ENCODE measurements at places on chromosomes 1 and 21.

GRCh38 chr21:44089001-44089911, 17.9 kb upstream of the PWP2 start:
- DNase-seq, result no peak

DNA sequence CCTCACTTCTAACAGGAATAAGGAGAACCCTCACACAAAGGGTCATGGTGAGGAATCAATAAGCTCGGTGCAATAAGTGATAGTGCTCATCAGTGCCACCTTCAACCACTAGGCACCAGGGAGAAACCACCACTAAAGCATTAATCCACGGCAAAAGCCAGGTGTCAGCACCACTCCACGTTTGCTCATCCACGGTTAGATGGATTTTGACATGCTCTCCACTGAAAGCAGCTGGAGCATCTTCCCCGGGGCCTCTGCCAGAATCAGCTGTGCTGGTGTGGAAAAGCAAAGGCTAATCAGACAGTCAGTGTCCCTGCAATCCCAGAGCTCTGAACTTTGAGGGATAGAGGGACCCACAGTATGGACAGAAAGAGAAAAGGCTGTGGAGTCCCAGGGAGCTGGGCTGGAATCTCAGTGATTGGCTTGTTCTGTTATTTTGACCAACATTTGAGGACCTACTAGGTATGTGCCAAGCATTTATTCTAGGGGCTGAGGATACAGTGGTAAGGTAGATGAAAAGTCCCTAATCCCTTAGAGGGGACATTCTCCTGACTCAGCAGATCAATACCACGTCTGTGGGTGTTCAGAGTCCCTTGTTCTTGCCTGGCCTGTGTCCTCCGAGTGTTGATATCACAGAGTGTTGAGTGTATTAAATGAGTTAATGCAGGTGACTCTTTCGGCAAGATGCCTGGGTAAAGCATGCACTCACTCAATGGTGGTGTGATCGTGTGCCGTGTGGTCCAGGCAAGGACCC, 41.3 kb downstream of the FHAD1 start:
- DNase-seq, result no peak

GRCh38 chr21:43987509-43987908, 24.6 kb upstream of the TRAPPC10 start:
- peak; percentile 30 for DNase-seq

GRCh38 chr21:34835526-34835925, 166.7 kb downstream of the CLIC6 start:
- no peak for DNase-seq

- DNase-seq, result no peak
These were observed 25.8 kb downstream of the PIGP start for GRCh38 chr21:37047079-37047478.

- no peak for DNase-seq
These were observed 16.4 kb upstream of the SLC44A3 start for GRCh38 chr1:94803517-94804441.

GRCh38 chr1:47980501-47980900, 16.7 kb downstream of the TRABD2B start:
- DNase-seq, result no peak

DNA sequence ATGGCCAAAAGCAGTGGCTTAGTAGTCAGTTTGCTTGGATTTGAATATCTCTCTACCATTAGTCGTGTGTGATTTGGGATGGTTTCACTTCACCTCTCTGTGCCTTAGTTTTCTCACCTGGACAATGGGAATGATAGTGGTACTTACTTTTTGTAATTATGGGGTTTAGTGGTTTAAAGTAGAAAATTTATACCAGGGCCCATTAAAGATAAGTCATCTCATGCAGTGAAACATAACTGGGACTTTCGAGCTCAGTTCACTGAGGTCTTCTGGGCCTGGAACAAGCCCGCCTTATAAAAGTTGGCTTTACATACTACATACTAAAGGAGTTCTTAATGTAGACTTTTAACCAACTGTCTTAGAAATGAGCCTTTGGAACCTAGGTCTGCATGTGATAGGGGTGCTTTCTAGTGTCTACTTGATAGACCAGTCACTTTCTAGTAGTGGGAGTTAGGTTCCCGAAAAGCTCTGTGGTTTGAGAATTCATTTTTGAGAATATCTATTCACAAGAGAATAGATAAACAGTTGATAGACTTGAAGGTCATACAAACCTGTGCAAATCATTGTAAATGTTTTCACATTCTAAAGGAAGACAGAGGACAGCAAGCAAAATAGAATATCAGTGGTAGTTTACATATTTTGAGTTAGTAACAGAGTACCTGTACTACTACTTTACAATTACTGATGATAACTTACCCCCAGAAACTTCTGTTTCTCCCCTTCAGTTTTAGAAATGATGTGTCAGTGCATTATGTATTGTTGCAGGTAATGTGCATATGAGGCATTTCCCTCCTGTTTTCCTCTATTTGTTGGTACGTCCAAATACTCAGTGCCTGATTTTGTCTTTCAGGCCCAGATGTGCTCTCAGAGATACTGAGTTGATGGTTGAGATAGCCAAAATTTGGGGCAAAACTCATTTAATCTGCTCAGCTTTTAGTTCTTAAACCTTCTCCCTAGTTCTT, 48.0 kb downstream of the DYRK1A start:
- no peak for DNase-seq

DNA sequence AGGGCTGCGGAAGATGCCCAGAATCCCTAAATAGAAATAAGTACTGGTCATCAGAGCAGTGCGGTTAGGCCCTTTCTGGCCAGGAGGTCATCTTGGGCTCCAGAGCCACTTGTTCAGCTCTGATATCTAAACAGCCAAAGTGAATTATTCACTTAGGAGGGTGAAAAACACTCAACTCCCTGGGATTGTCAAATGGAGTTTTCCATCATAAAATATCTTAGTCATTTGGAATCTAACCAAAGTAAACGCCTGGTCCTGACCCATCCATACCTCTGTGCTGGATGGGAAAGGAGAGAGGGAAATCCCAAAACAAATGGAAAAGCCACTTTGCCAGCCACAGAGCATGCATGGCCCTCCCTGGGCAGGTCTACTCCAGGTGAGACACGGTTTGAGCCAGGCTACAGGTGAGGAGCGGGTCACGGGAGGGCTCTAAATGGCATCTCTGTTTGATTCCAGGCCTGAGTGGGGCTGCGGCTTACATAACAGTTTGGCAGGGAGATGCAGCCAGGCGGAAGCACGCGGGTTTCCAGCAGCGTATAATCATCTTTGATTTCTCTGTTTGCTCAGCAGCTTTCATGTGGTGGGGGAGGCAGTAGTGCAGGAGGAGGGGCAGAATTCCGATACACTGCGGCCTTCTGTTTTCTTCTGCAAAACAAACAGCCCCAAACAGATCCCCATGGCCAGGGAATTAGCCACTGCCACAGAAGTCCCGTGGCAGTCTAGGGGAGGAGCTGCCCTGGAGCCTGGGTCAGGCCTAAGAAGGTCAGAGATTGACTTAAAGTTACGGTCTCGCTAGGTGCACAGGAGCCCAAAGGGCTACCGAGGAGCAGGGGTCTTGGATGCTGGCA, 59.1 kb upstream of the ZNF648 start:
- DNase-seq, result no peak

- no peak for DNase-seq
These were observed 2.7 kb downstream of the IL10RB start for GRCh38 chr21:33268737-33269441.

GRCh38 chr1:245997471-245998258, 509.4 kb downstream of the SMYD3 start:
- no peak for DNase-seq

DNA sequence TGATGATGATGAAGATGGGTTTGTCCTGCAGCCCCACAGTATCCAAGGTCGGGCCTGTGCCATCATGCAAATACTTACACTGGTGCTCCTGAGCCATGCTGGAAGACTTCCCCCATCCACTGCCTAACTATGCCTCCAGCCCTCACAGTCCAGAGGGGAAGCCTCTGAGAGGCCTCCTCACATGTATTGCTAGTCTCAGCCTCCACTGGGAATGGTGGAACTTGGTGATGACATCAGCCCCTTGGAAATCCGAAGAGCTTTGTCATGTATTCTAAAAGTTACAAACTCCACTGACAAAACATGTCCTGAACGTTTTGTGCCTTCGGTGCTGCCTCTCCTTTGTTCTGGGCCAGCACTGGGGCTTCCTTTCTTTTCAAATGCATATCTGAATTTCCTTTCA, 61.1 kb upstream of the DMRTB1 start:
- no peak for DNase-seq

GRCh38 chr21:26565111-26565510, 8.0 kb downstream of the CYYR1 start:
- no peak for DNase-seq

- DNase-seq, result no peak
These were observed 401 bp downstream of the ITLN1 start for GRCh38 chr1:160884579-160884978.

- peak; percentile 10 for DNase-seq
These were observed 383.0 kb upstream of the VAMP3 start for GRCh38 chr1:7388141-7388487.

DNA sequence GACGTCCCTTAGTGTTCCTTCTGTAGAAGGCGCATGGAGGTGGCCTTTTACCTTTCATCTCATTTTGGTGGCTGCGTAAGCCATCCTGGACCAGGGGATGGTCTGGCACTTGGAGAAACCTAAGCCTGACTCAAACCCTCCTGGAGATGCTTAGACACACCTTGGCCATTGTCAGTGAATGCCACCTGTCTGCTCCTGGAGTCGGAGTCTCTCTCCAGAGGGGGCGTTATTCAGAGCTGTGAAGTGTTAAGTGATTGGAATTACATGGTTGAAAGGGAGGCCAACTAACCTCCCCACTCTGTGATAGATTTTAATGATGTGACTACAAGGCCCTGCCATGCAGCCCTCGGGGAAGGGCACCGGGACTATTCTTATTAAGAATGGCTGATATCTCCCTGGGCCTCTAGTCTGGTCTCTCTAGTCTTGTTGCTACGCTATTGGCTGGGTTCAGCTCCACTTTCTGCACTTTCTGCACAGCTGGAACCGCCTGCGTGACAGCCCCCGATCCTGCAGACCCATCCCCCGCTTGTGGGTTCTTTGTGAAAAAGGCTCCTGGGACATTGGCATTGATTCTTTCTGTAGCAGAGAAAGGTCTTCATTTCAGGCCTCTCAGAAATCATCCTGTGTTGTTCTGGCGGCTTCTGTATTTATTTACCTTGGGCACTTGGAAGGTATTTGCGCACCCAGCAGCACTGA, 4.2 kb downstream of the RASSF5 start:
- no peak for DNase-seq

DNA sequence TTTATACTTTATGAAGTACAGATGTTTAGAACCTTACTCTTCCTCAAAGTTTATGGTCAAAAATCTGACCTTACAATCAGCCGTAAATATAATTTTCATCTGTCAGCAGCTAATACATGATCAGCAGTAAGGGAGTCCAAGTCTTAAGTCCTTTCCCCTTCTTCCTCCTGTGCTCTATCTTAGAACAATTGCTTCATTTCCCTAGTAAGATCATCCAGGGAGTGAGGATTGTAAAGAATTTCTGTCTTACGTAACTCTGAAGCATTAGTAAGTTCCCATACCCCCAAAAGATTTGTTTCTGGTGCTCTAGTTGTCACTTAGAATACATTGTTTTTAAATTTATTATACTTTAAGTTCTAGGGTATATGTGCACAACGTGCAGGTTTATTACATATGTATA, 2.1 kb downstream of the SETDB1 start:
- no peak for DNase-seq
